Calu3 (cell line): ENCODE measurements at places on chromosomes 6 and 20. TPM values are rescaled to one million over a fixed set of nuclear protein-coding genes. Genes with fewer than 3 reads are reported as not detected.

DCDC2 gene
- 80.4 and 91.8 TPM in 2 replicates for total RNA-seq

GRCh38 chr20:36315545-36316351 lies 9.6 kb downstream of the DLGAP4 start:
- peak; percentile 35 for DNase-seq

- DNase-seq = peak; percentile 70
These were observed 32.8 kb downstream of the LRP11 start for GRCh38 chr6:149831308-149831820.

GPR6 gene
- total RNA-seq = not detected in 2 replicates

- DNase-seq = no peak
These were observed 151.6 kb upstream of the ZNF337 start for GRCh38 chr20:25848222-25848621.

DNA sequence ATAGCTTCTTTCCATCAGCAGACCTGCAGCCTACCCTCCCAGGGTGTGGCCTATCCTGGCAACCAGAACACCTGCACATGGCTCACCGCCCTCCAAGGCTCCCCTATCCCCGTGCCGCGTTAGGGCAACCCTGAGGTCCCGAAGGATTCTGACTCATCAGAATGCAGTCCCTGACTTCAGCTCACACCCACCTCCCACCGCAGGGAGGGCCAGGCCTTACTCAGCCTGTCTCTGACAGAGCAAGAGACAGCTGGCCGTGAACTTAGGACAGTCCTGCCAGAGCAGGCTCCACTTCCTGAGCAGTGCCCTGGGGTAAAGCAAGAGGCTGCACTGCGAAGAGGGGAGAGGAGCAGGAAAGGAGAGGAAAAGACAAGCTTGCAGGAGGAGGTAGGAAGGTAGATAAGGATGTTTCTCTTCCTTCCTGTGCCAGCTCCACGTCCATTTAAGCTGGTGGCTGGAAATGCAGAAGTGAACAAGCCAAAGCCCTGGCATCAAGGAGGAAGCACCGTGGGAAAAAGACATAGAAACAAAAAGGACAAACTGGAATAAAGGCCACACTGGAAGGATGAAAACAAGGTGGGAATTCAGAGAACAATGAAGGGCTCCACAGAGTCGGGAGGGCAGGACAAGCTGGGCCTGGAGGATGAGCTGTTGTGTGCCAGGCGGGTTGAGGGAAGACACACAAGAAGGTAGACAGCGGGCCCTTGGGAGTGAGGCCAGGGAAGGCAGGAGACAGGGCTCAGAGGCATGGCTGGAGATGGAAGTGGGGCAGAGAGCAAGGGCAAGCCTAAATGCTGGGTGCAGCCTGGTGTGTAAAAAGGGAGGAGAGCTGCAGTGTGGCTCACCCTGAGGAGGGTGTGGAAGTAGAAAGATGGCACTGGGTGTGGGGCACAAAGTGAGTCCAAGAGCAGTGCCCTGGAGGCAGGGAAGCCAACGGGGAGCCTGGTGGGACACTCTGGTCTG lies 102.7 kb downstream of the SLC23A2 start:
- DNase-seq = peak; percentile 67

SLC12A5 gene
- total RNA-seq = 2.1 and 2.2 TPM in 2 replicates

EYS gene
- not detected in 2 replicates for total RNA-seq

MAPK14 gene
- total RNA-seq = 59.5 and 60.9 TPM in 2 replicates

- DNase-seq = no peak
These were observed 35.8 kb upstream of the TPD52L1 start for GRCh38 chr6:125117818-125118217.

DNA sequence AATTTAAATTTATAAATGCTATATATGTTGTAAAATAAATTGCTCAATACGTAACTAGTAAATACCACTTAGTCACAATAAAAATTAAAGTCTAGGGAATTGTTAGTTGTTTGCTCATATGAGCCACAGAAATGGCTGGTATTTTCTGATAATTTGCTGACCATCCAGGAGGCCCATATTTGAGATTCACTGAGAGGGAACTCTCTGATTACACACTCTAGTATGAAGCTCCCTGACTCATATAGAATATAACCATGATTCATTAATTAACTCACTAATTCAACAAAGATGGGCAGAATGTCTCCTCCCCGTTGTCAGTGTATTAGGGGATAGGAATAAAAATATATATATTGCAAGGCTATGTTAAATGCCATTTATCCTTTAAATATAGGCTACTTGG lies 46.6 kb upstream of the TMEM30A start:
- no peak for DNase-seq
